A673 (cell line): ENCODE measurements at places on chromosomes 3 and 15.

- no peak for DNase-seq
Observed at GRCh38 chr3:107209302-107209990, 167.8 kb upstream of the CCDC54 start.

GRCh38 chr3:96478496-96478895 lies 335.9 kb upstream of the EPHA6 start:
- no peak for DNase-seq

DNA sequence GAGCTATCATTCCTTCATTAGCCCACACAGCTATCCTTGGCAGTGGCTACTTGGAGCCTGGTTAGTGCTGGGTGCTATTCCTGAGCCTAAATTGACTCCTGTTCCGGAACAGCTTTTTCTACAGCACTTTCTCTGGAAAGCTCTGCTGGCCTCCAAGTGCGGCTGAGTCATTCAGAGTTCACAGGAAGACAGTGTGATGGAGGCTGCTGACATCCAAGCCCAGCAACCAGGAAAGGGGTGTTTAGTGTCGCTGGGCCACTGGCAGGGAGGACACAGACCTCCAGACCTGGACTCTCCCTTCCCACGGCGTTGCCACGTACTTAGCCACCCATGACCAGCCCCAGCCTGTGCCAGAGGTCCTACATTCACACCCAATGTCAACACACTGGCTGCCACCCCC lies 28.7 kb downstream of the CACNA2D2 start:
- DNase-seq: no peak

DNA sequence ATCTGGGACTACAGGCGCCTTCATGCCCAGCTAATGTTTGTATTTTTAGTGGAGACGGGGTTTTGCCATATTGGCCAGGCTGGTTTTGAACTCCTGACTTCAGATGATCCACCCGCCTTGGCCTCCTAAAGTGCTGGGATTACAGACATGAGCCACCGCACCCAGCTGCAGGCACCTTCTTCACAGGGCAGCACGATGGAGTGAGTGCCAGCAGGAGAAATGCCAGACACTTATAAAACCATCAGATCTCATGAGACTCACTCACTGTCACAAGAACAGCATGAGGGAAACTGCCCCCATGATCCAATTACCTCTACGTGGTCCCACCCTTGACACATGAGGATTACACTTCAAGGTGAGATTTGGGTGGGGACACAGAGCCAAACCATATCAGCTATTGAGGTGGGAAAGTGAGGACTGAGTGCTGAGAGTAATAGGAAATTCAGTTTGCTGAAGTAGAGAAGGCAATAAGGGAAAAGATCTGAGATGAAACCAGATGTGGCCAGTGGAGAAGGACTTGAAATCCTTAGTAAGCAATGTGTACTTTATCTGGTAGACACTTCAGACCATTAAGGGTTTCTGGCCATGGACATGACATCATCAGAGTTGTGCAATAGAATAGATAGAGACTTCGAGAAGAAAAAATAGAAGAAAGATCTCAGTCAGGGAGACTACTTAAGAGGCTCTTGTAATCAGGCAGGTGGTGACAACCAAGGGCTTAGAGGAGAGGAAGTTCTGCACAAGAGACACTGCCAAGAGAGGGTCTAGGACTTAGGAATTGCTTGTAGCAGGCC lies 18.1 kb upstream of the ATP13A5 start:
- DNase-seq: no peak

- DNase-seq: no peak
Observed at GRCh38 chr3:65582012-65582717, 456.6 kb downstream of the MAGI1 start.

GRCh38 chr15:41990691-41991090 lies 18.3 kb upstream of the EHD4 start:
- DNase-seq: no peak

DNA sequence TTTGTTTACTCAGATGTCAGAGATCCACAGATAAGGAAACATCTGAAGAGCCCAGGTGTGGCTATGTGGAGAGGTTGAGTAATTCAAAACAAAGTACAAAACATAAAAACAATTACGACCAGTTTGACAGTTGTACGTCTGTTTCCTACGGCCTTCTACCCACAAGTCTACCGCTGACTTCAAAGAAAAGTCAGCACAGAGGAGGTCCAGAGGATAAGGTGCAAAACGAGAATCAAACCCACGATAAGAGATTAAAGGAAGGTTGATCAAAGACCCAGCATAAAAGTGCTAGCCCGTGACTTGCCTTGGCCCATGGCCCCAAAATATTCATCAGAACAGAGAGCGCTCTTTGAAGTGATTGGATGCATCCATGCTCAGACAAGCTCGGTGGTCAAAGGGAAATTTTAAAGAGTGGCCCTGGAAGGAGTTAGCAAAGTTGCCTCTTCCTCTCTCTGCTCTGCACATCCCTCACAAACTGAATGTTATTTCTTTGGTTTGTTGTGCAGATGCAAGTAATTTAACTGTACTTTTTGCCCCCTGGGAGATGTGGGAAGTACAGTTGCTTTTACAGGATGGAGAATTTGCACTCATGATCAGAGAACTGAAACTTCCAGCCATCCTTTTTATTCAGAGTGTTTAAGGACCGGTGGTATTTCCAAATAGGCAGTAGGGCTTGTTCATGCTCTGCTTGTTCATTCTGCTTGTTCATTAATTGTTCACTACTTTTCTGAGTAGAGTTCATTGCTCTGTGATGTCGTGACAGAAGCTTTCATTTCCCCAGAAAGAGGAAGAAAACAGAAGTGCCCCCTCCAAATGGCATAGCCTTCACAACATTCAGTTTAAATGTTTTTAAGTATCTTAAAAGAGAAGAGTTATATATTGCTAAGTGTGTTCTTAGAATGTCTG lies 31.1 kb downstream of the MME start:
- no peak for DNase-seq

- no peak for DNase-seq
Observed at GRCh38 chr15:100199711-100200286, 142.0 kb downstream of the ADAMTS17 start.

DNA sequence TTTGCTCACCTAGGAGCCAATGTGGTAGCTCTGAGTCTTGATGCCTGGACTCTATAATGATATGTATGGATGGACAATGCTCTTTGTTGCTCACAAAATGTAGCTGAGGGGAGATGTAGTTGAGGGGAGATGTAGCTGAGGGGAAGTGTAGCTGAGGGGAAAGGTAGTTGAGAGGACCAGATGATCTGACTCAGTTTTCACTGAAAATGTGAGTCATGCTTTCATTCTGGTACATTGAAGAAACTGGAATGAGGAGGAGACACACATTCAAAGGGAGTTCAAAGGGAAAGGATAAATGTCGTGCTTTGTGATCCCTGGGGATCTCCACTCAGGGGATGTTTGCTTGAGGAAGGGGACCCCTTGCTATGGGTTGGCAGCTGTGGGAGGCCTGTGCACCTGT lies 302.9 kb upstream of the TRIM42 start:
- no peak for DNase-seq

- DNase-seq: no peak
Observed at GRCh38 chr15:42033214-42033873, 12.5 kb upstream of the PLA2G4E start.

- DNase-seq: no peak
Observed at GRCh38 chr15:81293728-81294515, 30.0 kb downstream of the STARD5 start.

DNA sequence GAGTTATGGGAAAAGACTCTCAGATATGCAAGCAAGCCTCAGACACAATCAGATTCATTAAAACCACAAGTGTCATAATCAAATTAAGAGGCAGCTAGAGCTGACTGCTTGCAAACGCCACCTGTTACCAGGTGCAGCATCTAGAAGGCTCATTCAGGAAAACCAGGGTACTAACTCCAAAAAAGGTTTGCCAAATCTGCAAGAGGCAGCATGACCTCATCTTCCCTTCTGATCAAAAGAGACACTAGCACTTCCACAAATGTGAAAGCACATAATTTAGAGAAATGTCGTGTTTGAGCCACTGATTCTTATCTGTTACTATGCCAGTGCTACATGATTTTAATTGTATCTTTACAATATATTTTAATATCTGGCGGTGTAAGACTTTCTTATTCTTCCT lies 123.3 kb upstream of the NANOGP8 start:
- DNase-seq: no peak
